ENCODE measurements at places on chromosomes 2 and 18.

DNA sequence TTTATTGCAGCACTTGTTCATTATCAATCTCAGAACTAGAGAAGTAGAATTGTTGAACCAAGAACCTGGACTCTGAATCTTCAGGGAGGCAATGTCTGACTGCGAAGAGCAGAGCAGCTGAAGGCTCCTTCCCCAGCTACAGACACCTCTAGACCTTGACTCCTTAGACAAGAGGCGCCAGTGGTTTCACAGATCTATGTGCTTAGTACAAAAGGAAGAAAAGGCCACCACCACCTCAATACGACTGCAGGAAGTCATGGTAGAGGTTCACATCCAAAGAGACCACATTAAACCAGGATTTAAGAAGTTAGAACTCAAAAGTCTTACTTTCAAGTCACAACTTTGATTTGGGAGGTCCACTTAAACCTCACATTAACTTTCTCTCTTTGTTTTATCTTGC lies 158.1 kb upstream of the VRK2 start:
- no peak for DNase-seq

GRCh38 chr2:25697559-25698341 lies 24.4 kb upstream of the DTNB start:
- no peak for DNase-seq

GRCh38 chr18:48805826-48806535 lies 144.8 kb downstream of the SMAD7 start:
- no peak for DNase-seq

GRCh38 chr2:163735685-163736432 lies at the start of gene FIGN:
FIGN (minus strand) TSS chr2:163736008; CDS start chr2:163734927, 1,081 bp downstream.
- no peak for DNase-seq

- no peak for DNase-seq
Measured at GRCh38 chr2:240962300-240963064, 35.9 kb upstream of the SNED1 start.

Data from OCI-M1 (cell line).